ENCODE measurements at places on chromosomes 12 and 14.
A peak's percentile ranks its signal among the peaks of the same experiment; 100 is the strongest.

- no peak for DNase-seq
These were observed 435.0 kb downstream of the GXYLT1 start for GRCh38 chr12:41709463-41710285.

DNA sequence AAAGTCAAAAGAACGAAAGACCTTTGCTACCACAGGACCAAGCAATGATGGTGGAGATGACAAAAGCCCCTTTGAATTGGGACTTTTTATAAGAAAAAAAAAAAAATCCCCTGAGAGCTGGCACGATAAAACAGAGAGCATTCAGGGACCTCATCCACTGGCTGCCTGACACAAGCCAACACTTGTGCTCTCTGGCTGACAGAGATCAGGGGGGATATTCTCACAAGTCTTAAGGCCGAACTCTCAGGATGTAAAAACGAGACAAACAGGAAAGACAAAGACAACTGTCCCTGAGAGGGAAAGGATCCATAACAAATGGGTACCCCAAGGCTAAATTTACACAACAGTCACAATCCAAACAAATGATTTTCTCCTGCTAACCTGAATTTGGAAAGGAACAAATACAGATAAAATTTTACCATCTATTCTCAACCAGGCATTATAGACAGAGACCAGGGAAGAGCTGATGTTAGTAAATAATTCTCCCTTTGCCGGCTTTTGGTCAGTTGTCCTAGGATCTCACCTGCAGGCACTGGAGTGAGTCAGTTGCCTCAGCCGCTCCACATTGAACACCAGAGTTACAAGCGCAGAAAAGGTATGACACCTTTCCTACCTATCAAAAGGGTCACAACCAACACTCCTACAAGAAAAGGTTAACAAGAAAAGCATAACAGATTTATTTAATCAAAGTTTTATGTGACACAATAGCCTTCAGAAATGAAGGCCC, 37.9 kb upstream of the GARIN6 start:
- no peak for DNase-seq

DNA sequence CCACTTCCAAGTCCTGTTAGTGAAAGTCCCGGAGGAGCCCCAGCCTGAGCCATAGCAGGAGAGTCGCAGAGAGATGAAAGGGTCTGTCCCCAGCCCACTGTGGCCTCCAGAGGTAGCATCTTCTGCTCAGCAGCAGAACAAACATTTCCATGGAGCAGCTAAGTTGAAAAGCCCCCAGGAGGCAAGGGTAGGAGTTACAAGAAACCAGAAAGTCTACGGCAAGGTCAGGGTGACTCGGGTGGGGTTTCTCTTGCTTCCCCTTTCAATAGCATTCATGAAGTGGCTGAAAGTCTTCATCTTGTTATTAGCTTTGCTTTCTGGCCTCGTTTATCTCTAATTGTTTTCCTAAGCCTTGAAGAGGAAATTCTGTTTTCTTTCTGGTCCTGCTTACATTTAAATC, 151.2 kb upstream of the DIO3 start:
- no peak for DNase-seq

DNA sequence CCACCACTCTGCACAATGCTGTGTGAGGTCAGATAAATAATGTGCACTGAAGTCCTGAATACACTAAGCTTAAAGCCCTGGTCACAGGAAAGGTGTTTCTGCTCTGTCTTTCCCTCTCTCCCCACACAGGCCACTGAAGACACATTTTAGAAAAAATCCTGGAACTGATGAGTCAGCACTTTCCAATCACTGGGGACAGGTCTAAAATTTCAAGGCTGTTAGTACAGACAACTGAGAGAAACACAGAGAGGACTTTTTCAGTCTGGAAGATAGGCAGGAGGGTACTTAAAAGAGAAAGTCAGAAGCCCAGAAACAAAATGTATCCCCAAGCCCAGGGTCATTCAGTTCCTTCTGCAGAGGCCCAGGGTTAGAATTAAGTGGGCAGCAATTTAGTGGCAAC, 333.9 kb upstream of the CCDC196 start:
- no peak for DNase-seq

DNA sequence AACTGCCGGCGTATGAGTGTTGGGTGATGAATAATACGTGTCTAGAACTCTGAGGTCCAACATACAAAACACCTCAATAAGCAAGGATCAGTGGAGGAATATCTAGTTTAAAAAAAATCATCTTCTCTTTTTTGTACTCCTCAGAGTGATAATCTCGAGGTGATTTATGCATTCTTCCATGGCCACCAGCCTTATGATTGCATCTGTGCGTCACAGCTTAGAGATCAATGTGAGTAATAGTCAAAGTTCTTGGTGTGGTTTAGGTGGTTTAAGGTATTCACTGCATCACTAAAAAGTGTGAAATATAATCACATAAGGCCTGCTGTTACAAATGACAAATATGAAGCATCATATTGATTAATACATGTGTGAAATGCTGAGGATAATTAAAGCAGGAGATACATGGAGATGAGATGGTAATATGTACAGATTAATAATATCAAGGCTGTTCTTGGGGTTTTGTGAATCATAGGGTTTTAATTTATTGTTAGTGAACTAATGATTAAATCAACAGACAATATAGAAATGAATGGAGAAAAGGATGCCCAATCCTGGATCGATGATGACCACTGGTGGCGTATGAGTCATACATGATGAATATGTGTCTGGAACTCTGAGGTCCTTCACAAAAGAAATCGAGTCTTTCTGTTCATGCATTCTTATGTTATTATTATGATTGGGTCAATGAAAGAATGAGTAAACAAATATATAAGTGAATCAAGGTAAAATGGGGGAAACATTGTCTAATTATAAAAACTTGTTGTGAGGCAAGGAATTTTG, 68.8 kb upstream of the RTL1 start:
- DNase-seq: no peak

- no peak for DNase-seq
These were observed 117.1 kb upstream of the FRMD6 start for GRCh38 chr14:51534610-51535011.

- no peak for DNase-seq
These were observed 5.4 kb upstream of the CCDC177 start for GRCh38 chr14:69580009-69580577.

- DNase-seq: no peak
These were observed 8.7 kb downstream of the SLC48A1 start for GRCh38 chr12:47781479-47782371.

DNA sequence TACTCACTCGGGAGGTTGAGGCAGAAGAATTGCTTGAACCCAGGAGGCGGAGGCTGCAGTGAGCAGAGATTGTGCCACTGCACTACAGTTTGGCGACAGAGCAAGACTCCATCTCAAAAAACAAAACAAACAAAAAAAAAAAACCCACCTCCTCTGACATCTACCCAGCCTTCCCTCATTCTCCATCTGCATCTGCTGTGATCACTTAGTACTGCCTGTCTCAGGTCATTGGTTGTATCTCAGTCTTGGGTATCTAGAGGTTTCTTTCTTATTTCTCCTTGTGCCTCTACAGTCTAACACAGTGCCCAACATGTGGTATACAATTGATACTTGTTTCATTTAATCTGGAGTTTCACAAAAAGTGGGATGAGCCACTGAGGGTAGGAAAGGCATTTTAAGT, 5.3 kb downstream of the LTBP2 start:
- DNase-seq: no peak

GRCh38 chr14:90785471-90785870, 30.8 kb downstream of the TTC7B start:
- DNase-seq: no peak

GRCh38 chr12:130335517-130336392, 1.9 kb upstream of the PIWIL1 start:
- peak; percentile 24 for DNase-seq

DNA sequence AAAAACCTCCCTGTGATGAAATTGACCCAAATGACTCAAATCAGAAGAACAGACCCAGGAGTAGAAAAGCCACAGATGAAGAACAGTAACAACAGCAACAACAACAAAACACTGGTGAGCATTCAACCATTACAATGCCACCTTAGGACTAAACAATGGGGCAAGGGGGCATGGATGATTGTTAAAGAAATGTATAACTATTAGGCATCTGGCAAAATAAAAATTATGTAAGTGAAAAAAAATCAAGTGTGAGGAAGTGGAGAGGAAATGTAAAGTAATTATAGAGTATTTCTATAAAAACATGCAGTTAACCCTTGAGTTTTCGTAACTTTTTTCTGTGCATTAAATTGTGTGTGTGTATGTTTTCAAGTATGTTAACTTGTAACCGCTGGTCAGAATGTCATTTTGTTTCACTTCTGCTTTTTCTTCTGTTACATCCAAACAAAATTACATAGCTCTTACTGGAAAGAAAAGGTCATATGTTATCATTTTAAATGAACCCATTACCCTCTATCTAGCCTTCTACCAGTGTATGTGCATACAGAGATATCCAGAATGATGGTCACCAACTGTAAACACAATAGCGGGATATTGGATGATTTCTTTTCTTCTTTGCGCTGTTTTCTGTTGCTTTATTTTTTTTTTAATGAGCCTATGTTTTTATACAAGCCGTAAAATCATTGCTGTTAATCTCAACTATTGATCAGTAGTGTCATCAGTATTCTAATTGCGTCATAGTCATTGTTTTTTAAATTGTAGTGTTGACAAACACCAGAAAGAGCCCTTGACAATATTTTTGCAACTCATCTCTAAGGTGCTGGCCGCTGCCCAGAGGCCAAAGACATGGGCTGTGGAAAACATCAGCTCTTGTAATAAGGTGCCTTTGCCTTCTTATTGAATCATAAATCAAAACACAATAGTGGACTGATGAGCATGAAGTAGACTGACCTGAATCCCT, 170.6 kb downstream of the CRADD start:
- DNase-seq: no peak

- DNase-seq: no peak
These were observed 85.8 kb downstream of the RBM19 start for GRCh38 chr12:113880326-113880725.

GRCh38 chr14:54806616-54807015, 96.0 kb downstream of the GCH1 start:
- DNase-seq: no peak

DNA sequence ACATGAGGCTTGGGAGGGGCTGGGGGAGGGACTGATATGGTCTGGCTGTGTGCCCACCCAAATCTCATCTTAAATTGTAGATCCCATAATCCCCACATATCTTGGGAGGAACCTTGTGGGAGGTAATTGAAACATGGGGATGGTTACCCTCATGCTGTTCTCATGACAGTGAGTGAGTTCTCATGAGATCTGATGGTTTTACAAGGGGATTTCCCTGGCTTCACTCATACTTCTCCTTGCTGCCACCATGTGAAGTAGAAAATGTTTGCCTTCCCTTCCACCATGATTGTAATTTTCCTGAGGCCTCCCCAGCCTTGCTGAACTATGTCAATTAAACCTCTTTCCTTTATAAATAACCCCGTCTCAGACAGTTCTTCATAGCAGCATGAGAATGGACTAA, 362.9 kb downstream of the PCNX1 start:
- DNase-seq: no peak

DNA sequence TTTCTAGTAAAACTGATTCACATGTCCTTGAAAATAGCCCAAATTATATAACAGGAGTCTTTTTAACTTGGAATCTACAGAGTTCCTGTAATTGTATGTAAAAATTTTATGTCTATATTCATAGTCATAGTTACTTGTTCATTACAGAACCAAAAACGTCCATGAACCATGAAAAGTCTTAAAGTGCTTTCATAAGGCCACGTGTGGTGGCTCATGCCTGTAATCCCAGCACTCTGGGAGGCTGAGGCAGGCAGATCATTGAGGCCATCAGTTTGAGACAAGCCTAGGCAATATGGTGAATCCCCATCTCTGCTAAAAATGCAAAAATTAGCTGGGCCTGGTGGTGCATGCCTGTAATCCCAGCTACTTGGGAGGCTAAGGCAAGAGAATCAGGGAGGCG, 48.4 kb downstream of the GALNT4 start:
- no peak for DNase-seq

GRCh38 chr12:46920499-46920898, 94.7 kb upstream of the SLC38A4 start:
- DNase-seq: no peak

- no peak for DNase-seq
These were observed 3.6 kb downstream of the PAPLN start for GRCh38 chr14:73240816-73241480.

DNA sequence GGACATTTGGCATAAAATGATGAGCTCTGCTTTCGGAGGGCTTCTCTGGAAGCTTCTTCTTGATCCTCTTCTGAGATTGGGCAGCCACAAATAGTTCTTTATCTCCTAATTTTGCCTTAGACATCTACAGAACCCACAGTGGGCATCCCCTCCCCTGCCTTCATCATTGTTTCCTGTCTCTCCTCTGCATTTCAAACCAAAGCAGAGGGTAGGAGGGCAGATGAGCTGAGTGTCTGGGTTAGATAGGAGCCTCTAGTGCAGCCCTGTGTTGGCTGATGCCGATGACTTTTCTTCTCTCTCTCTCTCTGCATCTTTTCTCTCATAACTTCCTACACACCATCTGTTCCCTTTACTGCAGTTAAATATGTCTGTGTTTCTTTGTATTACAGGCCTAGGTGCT, 8.5 kb upstream of the IL26 start:
- DNase-seq: no peak

GRCh38 chr14:104477666-104478380, 101.7 kb upstream of the C14orf180 start:
- DNase-seq: no peak

DNA sequence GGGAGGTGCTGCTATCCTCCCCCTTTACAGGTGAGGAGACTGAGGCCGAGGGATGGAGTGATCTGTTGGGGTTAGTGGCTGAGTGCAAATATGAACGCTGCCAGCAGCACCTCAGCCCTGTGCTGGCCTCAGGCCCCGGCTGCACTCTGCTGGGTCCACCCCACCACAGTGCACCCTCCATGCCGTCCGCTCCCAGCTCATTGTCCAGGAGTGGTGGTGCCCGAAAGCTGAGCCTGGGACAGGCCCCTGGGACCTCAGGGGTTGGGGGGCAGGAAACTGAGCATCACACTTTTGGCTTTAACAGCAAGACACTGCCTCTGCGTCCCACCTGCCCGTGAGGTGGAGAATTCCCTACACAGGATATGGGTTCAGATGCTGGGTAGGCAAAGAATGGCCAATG, 31.5 kb upstream of the FBRSL1 start:
- DNase-seq: no peak

GRCh38 chr12:102511575-102511974, 31.2 kb upstream of the IGF1 start:
- no peak for DNase-seq

GRCh38 chr14:90969531-90970166, 90.8 kb downstream of the RPS6KA5 start:
- DNase-seq: peak; percentile 10
